Neuronal stem cell (in vitro differentiated cells): ENCODE measurements at places on chromosomes 16 and 17.

DNA sequence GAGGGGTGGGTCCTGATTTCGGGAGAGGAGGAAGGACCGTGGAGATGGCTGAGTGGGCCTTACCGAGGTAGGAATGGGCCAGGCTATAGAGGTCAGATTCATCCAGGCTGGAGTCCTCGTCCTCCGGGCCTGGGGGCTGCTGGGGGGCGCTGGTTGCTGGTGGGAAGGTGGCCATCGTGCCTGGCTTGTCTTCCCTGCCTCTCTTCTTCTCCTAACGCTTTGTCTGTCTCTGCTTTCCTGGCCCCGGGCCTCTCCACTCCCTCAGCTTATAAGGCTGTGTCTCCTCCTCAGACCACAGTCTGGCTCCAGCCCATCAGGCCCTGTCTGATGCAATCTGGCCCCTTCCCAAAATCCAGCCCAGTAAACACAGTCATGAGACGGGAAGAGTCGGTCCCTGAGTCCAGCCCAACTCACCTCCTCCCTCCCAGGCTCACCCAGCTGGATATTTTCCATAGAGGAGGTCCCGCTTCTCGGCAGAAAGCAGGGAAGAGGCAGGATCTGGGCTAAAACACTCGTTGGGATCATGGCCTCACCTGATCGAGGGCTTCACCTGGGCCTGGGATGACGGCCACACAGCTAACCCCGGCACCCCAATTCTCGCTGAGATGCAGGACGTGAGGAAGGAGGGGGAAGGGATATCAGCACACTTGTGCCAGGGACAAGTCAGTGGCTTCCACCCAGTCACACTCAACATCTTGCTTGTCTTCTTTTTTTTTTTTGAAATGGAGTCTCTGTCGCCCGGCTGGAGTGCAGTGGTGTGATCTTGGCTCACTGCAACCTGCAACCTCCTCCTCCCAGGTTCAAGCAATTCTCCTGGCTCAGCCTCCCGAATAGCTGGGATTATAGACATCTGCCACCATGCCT lies at the start of gene NUPR1:
Gene NUPR1, minus strand, starts transcription at position 242 of the 864 bp plus-strand sequence. Its CDS starts 67 bp downstream, at position 175.
- no peak for DNase-seq

- DNase-seq: no peak
Observed at GRCh38 chr17:64728041-64728695, 66.1 kb upstream of the SMURF2 start.

DNA sequence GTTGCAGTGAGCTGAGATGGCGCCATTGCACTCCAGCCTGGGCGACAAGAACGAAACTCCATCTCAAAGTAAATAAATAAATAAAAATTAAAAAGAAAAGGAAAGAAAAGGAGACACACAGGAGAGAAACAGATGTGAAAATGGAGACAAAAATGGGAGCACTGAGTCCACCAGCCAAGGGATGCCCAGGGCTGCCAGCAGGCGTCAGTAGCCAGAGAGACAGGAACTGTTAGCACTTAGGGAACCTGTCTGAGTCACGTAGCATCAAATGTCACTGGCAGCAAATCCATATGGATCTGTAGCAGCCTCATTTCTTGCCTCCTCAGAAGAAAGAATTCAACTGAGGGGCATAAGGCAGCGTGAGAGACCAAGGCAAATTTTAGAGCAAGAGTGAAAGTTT lies 79.7 kb downstream of the CYLD start:
- DNase-seq: no peak

GRCh38 chr17:75695830-75696271 lies 25.4 kb upstream of the ITGB4 start:
- no peak for DNase-seq

GRCh38 chr16:87658564-87659225 lies 56.4 kb downstream of the JPH3 start:
- no peak for DNase-seq
